Activated CD8-positive, alpha-beta memory T cell treated with anti-CD3 and anti-CD28 coated beads for 24 hours (primary cell): ENCODE measurements at places on chromosomes 1 and 21.

DNA sequence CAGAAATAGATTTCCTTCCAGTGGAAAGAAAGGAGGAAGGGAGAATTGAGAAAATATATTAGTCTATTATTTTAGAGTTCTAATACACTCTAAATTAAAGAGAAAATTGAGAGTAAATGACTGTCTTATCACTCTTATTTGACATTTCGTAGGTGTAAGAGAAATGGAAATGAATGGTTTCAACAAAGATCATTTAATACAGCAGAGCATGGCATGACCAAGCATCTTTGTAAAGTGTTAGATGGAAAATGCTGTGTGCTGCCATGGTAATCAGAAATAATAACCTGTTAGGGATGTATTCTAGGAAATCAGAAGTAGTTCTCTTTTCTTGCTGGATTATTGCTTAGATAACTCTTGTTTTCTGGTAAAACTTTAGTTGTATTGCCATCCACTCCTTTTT lies 90.9 kb downstream of the GIPC2 start:
- DNase-seq: no peak

GRCh38 chr1:159918352-159919200 lies 6.7 kb downstream of the TAGLN2 start:
- no peak for DNase-seq

DNA sequence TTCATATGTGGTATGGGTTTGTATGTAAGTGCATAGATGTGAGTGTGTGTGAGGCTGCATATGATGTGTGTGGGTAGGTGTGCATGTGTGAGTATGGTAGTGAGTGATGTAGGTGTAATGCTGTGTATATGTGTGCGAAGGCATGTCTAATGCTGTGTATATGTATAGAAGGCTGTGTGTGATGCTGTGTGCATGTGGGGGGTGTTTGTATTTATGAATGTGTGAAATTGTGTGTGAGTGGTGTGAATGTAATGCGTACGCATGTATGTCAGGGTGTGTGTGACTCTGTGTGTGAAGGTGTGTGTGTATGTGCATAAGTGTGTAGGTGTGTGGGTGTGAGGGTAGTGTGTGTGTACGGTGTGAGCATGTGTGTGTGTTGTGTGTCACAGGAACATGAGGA lies 300.0 kb downstream of the OMA1 start:
- no peak for DNase-seq

DNA sequence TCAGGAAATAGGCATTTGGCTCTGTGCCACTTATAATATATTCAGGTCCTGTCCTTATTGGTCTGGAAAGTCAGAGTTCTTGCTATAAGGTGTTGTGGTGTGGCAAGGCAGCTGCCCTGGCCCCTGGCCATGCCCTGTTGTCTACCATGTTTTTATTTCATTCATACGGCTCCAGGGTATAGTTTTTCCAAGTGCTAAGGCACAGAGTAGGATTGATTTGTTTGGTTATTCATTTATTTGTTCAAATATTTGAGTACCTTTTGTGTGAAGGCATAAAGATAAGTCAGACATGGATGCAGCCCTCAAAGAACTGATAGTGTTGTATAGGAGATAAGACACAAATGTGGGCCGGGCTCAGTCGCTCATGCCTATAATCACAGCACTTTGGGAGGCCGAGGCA lies 10.1 kb downstream of the ZBTB8B start:
- DNase-seq: no peak

- DNase-seq: no peak
These were observed 29.5 kb upstream of the SH3D21 start for GRCh38 chr1:36276688-36277087.

- DNase-seq: no peak
These were observed 28.7 kb upstream of the SLC45A3 start for GRCh38 chr1:205709059-205709398.

GRCh38 chr1:149977345-149977744 lies 33.2 kb downstream of the OTUD7B start:
- DNase-seq: no peak

GRCh38 chr1:173779936-173780335 lies 44.5 kb upstream of the DARS2 start:
- DNase-seq: no peak

GRCh38 chr1:245791410-245792312 lies 636.9 kb downstream of the KIF26B start:
- DNase-seq: no peak

GRCh38 chr1:8415526-8416278 lies 97.8 kb downstream of the SLC45A1 start:
- DNase-seq: no peak

DNA sequence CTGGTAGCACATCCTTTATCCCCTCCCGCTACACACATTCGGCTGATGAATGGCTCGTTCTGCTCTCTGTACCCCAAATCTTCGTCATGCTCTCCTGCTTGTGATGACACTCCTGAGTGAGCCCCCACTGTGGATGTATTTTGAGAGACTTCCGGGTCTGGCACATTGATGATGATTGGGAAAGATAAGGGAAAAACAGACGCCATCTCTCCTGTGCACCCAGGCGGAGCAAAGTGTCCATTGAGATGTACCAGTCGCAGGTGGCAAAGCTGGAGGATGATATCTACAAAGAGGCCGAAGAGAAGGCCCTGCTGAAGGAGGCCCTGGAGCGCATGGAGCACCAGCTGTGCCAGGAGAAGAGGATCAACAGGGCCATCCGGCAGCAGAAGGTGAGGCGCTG lies 27.9 kb upstream of the EFHD2 start:
- DNase-seq: no peak

DNA sequence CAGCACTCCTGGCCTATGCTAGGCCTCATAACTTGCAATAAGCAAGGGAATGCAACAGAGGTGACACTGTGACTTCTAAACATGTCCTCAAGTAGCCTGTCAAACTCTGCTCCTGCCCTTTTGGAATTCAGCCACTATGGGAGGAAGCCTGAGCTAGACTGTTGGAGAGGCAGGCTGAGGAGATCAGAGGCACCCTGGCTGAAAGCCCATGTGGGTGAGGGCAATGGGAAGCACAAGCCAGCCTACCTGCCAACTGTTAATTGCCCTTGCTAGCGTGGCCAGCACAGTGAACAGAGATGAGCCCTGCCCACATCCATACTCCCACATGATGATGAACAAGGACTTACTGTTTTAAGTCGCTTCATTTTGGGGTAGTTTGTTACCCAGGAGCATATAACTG lies 17.7 kb downstream of the GNB1 start:
- DNase-seq: no peak

DNA sequence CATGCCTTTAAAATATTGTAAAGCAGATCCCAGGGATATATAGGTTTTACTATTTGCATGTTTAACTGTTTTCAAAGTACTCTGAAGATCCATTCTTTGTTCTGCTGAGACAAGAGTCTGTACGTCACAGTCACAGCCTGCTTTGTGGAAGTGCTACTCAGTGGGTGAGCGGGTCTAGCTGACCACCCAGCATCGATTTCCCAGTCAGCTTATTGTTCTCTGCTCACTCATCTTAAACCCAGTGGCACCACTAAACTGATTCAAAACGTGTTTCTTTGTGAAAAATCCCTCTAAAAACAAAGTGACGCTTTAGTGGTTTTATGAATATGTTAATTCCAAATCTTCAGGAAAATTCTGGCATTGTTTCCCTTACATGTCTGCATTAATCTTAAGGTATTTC lies 12.4 kb downstream of the PLPP3 start:
- no peak for DNase-seq

- DNase-seq: no peak
These were observed 4.6 kb downstream of the GPATCH2 start for GRCh38 chr1:217626321-217626720.

GRCh38 chr1:966135-966703 lies at the start of gene PLEKHN1:
Gene PLEKHN1, plus strand, starts transcription at chr1:966482. Its CDS starts 50 bp downstream, at chr1:966532.
- DNase-seq: peak; percentile 80

DNA sequence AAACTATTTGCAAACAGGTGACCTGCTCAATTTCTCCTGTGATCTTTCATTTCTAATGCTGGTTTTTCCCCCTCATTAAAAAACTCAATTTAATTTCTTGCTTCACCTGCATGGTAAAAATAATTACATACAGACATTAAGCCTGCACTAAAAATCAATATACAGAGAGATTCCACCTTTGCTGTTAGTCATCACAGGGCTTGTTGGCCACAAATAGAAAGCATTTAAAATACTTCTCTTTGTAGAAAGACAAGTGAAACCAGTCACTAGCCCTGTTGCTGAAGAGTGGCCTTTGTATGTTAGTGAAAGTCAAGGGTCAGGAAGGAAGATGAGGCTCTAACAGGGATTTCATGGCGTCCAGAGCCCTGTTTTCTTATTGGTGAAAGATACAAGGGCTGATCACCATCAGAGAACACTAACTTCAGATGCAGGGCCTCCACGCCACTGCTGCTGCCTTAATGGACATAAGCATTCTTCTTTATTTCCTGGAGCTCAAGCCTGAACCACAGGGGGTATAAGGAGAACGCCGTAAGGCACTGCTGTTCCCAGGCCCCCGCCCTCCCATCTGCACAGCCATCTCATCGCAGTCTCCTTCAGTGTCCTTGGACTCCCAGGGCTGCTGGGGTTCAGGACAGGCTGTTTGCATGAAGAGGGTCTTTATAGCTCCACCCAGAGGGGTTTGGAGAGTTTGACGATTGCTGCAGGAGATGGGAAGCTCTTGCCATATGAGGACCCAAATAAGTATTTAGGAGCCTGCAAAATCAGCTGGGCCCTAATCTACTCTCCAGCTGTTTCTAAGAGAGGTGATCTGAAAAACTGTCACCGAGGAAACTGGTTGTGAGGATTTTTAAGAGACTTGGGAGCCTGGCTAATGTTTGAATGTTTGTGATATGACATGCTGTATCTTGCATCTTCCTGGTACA lies 117.3 kb upstream of the IRF2BP2 start:
- DNase-seq: no peak

GRCh38 chr1:67401443-67401842 lies 28.8 kb downstream of the SERBP1 start:
- no peak for DNase-seq

DNA sequence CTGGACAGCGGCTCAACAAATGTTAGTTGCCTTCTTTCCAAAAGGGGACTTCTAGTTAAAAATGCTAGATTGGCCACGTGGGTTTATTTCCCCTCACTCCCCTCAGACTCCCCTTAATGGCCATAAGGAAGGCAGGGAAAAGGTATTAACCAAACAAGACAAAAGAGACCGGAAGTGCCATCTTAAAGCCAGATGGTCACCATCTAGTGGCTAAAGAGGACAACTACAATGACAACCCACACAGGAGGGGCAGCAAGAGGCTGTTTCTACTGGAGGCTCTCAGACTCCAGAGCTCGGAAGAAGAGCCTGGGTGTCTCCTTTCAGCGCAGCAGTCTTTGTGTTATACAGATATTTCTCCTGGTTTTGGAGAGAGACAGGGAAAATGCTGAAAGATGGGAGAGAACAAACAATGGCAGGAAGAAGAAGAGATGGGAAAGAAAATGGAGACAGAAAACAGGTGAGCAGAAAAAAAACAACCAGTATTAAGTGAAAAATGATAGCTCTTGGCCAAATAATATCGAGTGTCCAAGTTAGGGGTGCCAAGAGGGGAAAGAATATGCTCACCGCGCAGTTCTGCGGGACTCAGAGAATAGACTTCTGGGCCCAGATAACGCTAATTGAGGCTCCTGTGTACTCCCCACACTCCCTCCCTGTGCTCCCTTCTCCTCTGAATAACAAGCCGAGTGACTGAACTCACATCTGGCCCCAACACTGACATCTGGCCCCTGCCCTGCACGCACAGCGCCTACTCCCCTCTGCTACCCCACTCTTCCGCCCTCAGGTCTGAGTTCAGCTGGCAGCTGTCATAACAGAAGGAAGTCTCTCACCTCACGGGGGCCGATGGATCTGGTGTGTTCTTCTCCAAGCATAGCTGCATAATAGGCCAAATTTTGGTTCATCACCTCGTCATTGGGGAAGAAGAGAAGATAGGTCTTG lies 9.6 kb downstream of the P3H1 start:
- no peak for DNase-seq
